ENCODE measurements at places on chromosomes 12 and 14. TPM values are rescaled to one million over a fixed set of nuclear protein-coding genes. Genes with fewer than 3 reads are reported as not detected.

CD27 gene
- not detected for total RNA-seq

DNA sequence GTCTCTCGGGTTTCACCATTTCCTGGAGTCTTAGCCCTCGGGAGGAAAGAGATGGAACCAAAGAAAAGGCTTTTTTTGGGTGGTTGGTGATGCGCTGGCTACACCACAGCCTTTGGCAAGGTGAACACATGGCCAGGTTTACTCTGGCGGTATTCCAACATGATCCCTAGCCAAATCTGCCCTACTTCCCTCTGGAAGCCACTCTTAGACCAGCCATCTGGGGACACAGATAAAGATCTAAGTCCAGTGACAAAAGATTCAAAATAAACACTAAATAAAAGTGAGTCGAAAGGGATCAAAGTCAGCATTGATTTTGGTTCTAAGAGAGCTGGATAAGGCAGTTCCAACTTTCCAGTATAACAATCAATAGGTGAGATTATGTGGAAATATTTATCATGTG is 694.5 kb downstream of the VRK1 start:
- DNase-seq, result no peak

PMEL gene
- 0.20 TPM for total RNA-seq

CELA1 gene
- total RNA-seq, result not detected

Measured in lung microvascular endothelial cell (primary cell).